ENCODE measurements at places on chromosomes 5 and 9.
A peak's percentile ranks its signal among the peaks of the same experiment; 100 is the strongest.

DNA sequence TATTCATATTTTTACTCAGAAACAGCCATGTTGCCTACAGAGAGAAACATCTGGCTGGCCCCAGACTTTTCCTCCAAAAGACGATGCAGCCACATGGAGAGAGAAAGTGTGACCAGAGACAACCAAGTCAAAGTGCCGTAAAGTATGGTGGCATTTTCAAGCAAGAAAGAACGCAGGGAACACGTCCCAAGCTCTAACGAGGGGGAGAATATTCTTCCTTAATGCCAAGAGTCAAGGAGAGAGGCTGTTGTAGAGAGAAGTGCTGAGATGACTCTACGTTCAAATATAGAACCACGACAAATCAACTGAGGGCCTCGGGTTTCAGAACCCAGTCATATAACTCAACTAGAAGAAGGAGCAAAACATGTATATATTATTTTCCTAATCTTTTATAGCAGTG, 55.9 kb downstream of the FNBP1 start:
- DNase-seq, result no peak

DNA sequence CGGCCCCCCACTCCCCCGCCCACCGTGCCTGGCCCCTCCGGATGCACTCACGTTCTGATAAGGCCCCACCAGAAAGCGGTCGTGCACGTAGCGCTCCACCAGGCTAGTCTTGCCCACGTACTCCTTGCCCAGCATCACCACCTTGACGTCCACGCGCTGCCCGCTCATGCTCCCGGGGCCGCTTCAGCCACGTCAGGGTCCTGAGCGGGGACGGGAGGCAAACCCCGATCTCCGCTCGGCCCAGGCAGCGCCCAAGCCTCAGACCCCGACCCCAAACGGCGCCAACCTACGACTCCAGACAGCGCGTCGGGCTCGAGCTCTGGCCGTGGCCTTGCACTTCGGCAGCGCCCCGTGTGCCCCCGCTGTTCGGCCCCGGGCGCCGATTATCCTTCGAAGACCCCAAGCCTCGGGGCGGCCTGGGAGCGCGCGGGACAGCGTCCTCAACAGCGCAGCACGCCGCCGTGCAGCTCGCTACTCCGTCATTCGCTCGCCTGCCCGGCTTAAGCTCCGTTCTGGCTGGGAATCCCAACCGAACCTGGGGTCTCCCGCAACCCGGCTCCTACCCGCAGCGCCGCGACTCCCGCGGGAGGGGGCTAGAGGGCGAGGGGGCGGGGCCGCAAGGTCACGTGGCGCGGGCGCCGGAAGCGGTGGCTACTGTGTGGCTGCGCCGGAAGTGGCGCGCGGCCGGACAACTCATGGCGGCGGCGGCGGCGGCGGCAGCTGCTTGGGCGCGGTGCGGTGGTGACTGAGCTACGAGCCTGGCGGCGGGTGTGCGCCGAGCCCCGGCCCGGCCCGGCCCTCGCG, at the start of the genes PRELID1 and RAB24:
Gene PRELID1, plus strand, starts transcription at position 679 of the 804 bp plus-strand sequence. CDS start 187 bp downstream, outside the sequence.
Gene RAB24, minus strand, starts transcription at position 599 of the 804 bp plus-strand sequence. Its CDS starts 431 bp downstream, at position 168.
- DNase-seq, result peak; percentile 73

DNA sequence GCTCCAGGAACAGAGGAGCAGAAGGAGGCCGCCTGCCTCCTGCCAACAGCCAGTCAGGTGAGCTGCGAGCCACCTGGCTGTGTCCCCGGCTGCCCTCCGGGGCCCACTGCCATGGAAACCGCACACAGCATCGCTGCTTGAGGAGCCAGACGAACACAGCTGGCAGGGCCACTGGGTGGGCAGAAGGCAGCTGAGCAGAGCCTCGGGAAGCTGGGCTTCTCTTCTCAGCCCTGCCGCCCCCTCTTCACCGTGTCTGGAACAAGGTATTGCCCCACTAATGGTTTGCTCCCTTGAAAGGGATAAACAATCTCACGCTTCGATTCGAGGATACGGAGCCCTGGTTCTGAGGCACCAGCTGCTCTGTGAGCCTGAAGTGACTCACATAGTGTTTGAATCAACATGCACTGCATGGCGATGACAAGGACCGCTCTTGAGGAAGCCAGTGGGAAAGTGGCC, 63.7 kb upstream of the RUFY1 start:
- DNase-seq, result no peak

- no peak for DNase-seq
Observed at GRCh38 chr9:15295761-15296405, 11.1 kb downstream of the TTC39B start.

DNA sequence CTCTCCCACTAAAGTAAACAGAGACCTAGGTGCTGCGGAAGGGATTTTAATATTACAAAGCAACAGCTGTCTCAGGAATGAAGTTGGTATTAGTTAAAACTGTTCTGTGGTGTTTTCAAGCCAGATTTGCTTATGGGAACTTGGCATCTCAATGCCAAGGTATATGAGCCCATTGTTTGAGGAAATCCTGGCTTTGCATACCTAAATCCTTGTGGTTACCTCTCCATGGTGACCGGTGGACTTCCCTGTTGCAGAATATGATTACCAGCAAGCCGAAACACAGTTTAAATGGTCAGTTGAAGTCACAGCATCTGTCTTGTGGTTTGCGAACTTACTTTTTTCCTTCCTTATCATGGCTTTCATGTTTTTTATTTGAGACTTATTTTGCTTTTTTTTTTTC, 62.3 kb upstream of the TXNDC8 start:
- no peak for DNase-seq

GRCh38 chr5:97418462-97418861, 235.4 kb upstream of the RIOK2 start:
- DNase-seq, result no peak

DNA sequence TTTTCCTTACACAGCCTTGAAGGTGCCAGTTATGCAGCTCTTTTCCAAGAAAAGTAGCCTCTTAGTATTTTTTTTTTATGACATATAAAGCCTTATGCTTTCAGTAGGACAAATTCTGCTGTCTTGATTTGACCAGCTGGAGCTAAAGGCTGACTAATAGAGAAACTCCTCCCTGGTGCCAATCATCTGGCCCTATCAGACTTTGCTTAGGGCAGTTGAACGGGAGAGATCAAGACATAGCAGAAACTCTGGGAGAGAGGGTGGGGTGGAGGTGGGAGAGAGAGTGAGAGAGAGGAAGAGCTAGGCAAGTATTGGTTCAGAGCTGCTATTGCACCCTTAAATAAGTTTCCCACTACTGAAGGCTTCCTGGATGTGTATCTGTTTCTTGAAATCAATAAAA, 100.2 kb downstream of the SEC61B start:
- no peak for DNase-seq

GRCh38 chr5:157860898-157861890, 2.2 kb upstream of the CLINT1 start:
- DNase-seq, result no peak

DNA sequence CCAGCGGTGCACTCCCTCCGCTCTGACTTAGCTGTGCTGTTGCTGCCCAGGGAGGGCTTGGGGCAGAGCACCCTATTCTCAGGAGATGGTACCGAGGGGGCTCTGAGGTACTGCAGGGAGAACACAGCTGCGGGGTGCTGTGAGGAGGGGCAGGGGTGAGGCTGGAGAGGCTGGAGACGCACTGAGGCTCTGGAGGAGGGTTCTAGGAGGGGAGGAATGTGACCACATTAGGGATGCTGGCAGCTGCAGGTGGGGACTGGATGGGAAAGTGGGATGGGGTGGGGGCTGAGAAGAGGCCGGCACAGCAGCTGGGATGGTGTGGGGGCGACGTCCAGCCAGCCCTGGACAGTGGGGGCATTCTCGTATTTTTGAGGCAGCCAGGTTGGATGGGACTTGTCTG, 20.9 kb downstream of the NCS1 start:
- no peak for DNase-seq

- DNase-seq, result no peak
Observed at GRCh38 chr5:68505917-68506860, 290.6 kb downstream of the PIK3R1 start.

GRCh38 chr5:116466727-116467464, 107.7 kb downstream of the SEMA6A start:
- no peak for DNase-seq

DNA sequence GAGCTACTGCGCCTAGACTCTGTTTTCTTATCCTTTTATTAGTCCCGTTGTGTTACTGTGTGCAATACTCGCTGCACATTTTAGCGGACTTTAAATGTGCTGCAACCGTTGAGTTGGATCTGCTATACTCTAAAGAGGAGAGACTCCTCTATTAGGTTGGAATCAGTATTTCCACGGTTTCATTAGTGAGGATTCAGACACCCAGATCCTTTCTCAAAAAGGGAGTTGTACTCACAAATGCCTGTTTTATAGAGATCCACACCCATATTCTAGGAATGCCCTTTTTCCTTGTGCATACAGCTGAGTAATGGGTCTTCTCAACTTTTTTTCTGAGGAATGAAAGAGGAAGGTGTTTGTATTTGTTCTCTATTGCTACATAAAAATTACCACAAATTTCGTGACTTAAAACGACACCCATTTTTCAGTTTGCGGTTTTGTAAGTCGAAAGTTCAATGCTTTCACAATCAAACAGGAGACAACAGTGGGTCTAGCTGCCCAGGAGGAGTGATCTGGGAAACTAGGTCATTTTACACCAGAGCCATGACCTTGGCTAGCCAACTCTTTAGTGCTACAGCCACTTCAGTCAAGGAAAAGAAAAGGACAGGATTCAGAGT, 52.8 kb upstream of the SLC44A1 start:
- DNase-seq, result no peak

GRCh38 chr5:157599565-157599964, 24.0 kb upstream of the ADAM19 start:
- DNase-seq, result no peak

GRCh38 chr5:10708189-10708944, 52.7 kb downstream of the DAP start:
- no peak for DNase-seq

DNA sequence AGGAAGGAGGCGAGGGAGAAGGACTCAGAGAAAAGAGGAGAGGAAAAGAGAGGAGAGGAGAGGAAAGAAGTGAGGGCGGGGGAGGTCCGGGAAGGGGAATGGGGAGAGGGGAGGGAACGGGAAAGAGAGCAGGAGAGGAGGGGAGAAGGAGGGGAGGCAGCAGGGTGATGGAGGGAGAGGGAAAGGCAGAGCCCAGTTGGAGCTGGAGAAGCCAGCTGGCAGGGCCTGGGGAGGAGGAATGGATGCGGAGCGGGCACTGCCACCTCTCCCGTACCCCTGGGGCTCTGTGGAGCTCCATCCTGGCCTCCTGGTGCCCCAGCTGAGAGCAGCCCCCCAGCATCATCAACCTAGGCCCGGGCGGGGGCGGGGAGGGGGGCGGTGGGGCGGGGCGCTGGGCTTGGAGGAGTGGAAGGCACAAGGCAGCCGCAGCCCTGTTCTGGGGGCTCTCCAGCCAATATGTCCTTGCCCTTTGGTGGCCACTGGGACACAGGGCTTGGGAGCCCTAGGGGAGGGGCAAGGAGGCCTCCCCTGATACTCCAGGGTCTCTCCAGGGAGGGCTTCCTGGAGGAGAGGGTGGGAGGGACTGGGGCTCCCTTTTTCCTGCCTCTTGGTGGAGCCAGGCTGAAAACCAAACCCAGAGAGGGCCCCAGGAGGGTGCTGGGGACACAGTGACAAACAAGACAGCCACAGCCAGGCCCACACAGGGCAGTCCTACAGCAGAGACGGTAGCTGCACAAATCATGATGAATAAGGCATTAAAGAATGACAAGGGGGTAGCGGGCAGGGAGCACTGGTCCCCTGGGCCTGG, 123.7 kb downstream of the C9orf50 start:
- DNase-seq, result no peak

- no peak for DNase-seq
Observed at GRCh38 chr5:61887271-61887670, 418.7 kb upstream of the KIF2A start.

GRCh38 chr5:61245936-61246335, 83.7 kb upstream of the SMIM15 start:
- DNase-seq, result no peak

DNA sequence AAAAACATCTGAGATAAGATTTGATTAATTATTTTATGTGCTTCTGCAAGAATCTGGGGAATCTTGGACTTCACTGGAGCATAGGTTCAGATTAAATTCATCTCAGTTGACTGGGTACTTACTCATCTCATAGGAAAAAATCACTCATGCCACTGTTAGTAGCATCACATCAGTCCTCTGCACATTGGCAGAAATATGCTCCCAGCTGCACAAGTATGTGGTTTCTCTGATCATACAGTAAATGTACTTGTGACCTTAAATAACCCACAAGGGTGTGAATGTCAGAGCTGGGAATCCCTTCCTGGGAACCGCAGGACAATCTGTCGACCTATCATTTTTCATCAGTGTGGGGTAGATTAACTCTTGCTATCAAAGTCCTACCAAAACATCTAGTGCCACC, 203.7 kb upstream of the SLC24A2 start:
- DNase-seq, result no peak

- DNase-seq, result no peak
Observed at GRCh38 chr9:365436-365835, 150.8 kb downstream of the DOCK8 start.

DNA sequence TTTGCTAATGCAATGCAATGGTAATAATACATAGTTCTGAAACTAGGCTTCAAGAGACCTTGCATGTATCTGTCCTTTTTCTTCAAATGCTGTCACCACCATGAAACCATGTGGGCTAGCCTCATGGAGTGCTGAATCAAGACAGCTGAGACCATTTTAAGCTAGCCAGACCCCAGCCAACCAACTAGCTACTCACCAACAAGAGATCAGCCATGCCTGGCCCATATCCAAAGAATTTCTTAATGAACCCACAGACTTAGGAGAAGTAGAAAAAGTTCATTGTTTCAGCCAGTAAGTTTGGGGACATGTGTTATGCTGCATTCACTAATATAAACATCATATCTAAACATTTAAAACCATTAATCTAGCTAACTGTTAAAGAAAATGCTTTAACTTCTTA, 139.8 kb upstream of the EDIL3 start:
- no peak for DNase-seq

GRCh38 chr5:1748271-1748670, 51.4 kb downstream of the MRPL36 start:
- no peak for DNase-seq

GRCh38 chr5:72645064-72645846, 138.0 kb upstream of the ZNF366 start:
- DNase-seq, result no peak
